ENCODE measurements at places on chromosomes 4 and X.

GRCh38 chr4:36692586-36692985 is 411.2 kb downstream of the DTHD1 start:
- no peak for DNase-seq

GRCh38 chrX:87402256-87402655 is 115.3 kb upstream of the KLHL4 start:
- no peak for DNase-seq

DNA sequence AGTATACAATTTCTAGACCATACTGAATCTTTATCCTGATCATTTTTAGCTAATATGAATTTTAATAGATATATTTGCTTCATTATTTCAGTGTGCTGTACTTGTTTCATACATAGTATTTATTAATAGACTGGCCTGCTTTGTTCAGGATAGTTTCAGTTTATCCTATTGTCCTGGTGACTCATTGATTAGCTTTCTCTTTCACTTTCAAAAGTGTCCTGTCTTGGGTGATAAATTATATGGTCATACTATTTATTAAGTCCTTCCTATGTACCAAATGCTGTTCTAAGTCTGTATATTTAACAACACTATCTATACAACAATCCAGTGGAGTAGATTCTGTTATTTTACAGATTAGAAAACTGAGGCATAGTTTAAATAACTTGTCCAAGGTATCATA is 153.8 kb upstream of the RAPGEF2 start:
- peak; percentile 14 for DNase-seq

DNA sequence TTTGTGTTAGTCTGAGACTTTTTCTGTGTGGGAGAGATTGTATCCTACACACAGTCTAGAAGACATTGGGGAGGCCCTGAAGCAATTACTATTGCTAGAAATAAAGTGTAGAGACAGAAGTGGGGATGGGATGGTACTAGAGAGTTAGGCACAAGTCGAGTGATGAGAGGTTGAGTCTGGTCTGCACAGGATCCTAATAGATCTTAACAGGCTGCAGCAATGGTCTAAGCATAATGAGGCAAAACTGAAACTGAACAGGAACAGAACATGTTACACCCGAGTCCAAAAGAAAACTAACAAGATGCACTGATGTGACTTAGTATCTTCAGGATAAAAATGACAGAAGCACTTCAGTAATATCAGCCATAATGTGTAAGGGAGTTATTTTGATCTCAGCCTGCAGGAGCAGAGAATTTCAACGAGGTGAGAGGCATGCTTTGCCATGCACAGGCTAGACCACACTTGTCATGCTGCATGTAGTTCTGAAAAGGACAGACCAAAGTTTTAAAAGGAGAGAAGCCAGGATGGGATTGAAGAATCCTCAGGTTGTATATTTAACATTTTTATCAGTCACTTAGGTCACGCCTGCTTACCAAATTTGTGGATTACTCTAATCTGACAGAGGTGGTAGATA is 205.8 kb upstream of the BOD1L1 start:
- no peak for DNase-seq

DNA sequence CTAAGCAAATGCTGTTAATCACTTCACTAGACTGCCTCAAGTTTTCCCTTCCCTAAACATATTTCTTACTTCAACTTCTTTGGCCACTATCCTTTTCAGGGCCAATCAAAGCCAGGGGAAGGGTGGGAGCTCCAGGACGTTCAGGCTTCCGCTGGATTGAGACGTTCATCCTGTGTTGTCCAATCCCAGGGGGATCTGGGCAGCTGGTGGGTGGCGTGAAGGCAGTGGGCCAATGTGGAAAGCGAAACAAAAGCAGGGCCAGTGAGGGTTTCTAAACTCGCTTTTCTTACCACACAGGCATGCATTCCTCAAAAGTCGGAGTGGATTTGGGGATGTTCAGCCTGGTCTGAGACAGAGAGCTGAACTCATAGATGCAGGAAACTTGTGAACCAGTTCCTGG is 7.6 kb downstream of the CXCL13 start:
- DNase-seq, result no peak
